ENCODE measurements at places on chromosomes 13 and 19.
A peak's percentile ranks its signal among the peaks of the same experiment; 100 is the strongest.

DNA sequence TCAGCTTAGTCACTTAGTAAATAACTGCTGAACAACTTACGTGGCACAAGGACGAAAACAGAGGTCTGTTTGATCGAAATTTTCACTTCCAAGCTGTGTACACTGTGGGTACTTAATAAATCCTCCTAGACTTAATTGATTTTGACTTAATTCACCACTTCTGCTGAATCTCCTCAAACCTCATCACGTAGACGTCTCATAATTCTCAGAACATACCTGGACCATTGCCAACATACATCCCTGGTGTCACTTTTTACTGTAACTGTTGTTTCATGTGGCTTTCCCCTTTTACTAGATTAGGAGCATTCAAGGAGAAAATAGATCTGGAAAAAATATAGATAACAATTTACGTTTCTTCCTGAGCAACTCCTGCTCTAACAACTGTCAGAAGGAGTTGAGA lies 105.0 kb downstream of the MBNL2 start:
- no peaks in the 10 kb centered on the region for H3K36me3 ChIP-seq
- no peaks in the 10 kb centered on the region for H3K4me1 ChIP-seq
- no peaks in the 10 kb centered on the region for H3K27me3 ChIP-seq
- H3K27ac ChIP-seq = no peak overlapping the region
- no peak overlapping the region for H3K4me3 ChIP-seq

DNA sequence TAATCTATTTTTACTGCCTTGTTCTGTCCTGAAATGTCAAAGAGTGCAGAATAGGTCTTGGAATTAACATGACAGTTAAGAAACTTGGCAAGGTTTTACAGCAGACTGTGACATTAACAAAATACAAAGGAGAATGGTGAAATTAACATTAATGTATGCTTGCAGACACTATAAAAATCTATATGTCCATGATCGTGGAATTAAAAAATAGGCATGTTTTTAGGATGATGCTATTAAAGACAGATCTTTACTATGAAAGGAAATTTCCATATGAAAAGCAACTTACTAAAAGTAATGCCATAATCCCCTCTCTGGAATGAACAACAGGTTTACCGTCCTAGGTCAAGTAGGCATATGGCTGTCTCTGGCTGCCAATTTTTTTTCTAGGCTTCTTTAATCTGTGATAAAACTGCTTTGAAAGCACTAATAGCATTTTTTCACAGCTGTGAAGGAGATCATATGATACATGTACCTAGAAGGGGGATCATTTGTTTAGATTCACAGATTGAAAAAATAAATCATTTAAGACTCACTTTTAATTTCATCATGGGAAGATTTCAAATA lies 291.5 kb downstream of the ZNF536 start:
- no peak overlapping the region for H3K4me3 ChIP-seq
- H3K27me3 ChIP-seq = peaks cover 19% of the 10 kb centered on the region
- H3K36me3 ChIP-seq = no peaks in the 10 kb centered on the region

GRCh38 chr19:1383312-1384084 lies at the start of gene NDUFS7:
TSS of gene NDUFS7 (plus strand) at chr19:1383907. CDS start at chr19:1383927, 20 bp downstream.
- peaks cover 11% of the 10 kb centered on the region for H3K4me1 ChIP-seq
- no peaks in the 10 kb centered on the region for H3K27me3 ChIP-seq
- H3K36me3 ChIP-seq = no peaks in the 10 kb centered on the region
- H3K4me3 ChIP-seq = peak within 1 kb of the TSS; percentile 76

- H3K27ac ChIP-seq = no peak overlapping the region
- H3K4me1 ChIP-seq = no peaks in the 10 kb centered on the region
- H3K27me3 ChIP-seq = no peaks in the 10 kb centered on the region
- no peaks in the 10 kb centered on the region for H3K36me3 ChIP-seq
- H3K4me3 ChIP-seq = no peak overlapping the region
Observed at GRCh38 chr13:90049989-90050671, 1297.4 kb upstream of the MIR17HG start.

DNA sequence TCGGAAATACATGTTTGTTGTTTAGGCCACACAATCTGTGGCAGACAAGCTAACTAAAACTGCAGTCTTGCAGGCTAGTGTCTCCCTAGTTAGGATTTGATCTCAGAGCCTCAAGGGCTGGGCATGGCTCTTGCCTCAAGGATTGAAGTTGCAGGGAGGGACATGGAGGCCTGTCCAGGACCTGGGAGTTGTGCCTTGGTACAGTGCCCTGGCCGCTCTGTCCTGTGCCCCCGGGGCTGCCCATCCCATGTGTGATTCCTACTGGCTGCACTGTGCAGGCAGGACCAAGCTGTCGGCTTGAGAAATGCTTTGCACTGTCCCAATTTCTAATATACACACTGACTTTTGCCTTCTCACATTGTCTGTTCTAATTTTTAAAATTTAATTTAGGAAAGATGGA lies 7.5 kb upstream of the ZNF256 start:
- no peaks in the 10 kb centered on the region for H3K4me1 ChIP-seq
- no peaks in the 10 kb centered on the region for H3K36me3 ChIP-seq
- H3K27ac ChIP-seq = no peak overlapping the region
- H3K4me3 ChIP-seq = no peak overlapping the region

- no peaks in the 10 kb centered on the region for H3K27me3 ChIP-seq
- H3K36me3 ChIP-seq = no peaks in the 10 kb centered on the region
- H3K27ac ChIP-seq = no peak overlapping the region
- no peaks in the 10 kb centered on the region for H3K4me1 ChIP-seq
- H3K4me3 ChIP-seq = no peak overlapping the region
- no peak for DNase-seq
Observed at GRCh38 chr19:21256722-21257121, 72.5 kb downstream of the ZNF708 start.

- H3K4me3 ChIP-seq = no peak overlapping the region
- DNase-seq = no peak
- H3K27ac ChIP-seq = no peak overlapping the region
- peaks cover 3% of the 10 kb centered on the region for H3K27me3 ChIP-seq
- no peaks in the 10 kb centered on the region for H3K4me1 ChIP-seq
Observed at GRCh38 chr19:46299004-46299509, 2.2 kb downstream of the HIF3A start.

GRCh38 chr13:44155422-44156293 lies 218.0 kb upstream of the SERP2 start:
- no peaks in the 10 kb centered on the region for H3K27me3 ChIP-seq
- H3K4me3 ChIP-seq = no peak overlapping the region
- no peak overlapping the region for H3K27ac ChIP-seq
- H3K36me3 ChIP-seq = no peaks in the 10 kb centered on the region
- H3K4me1 ChIP-seq = no peaks in the 10 kb centered on the region

GRCh38 chr13:84479656-84480055 lies 597.4 kb upstream of the SLITRK1 start:
- no peak for DNase-seq
- H3K27ac ChIP-seq = no peak overlapping the region
- no peaks in the 10 kb centered on the region for H3K36me3 ChIP-seq
- H3K4me1 ChIP-seq = no peaks in the 10 kb centered on the region
- H3K4me3 ChIP-seq = no peak overlapping the region
- H3K27me3 ChIP-seq = no peaks in the 10 kb centered on the region

- no peak overlapping the region for H3K4me3 ChIP-seq
- peak overlapping the region; percentile 22 for H3K27ac ChIP-seq
- peak; percentile 61 for DNase-seq
- H3K4me1 ChIP-seq = peaks cover 56% of the 10 kb centered on the region
- H3K36me3 ChIP-seq = no peaks in the 10 kb centered on the region
Observed at GRCh38 chr13:51608857-51609406, 24.7 kb downstream of the WDFY2 start.

DNA sequence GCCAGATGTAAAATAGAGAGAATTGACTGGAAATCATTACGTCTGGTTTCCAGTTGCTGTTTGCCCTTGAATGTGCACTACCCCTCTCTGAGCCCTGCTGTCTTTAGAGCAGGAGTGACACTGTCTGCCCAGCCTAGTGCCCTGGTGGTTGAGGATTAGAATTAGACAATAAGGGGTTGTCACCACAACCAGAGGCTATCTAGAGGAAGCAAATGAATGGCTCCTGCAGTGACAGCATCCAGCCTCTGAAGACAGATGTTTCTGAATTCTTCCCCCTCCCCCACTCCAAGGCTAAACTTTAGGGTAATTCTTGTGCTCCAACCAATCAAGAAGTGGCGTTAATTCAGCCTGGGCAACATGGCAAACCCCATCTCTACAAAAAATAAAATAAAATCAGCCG lies 2.0 kb downstream of the RAB8A start:
- peak overlapping the region; percentile 48 for H3K27ac ChIP-seq
- H3K4me1 ChIP-seq = peaks cover 72% of the 10 kb centered on the region
- peaks cover 4% of the 10 kb centered on the region for H3K36me3 ChIP-seq
- H3K4me3 ChIP-seq = no peak overlapping the region
- no peaks in the 10 kb centered on the region for H3K27me3 ChIP-seq

DNA sequence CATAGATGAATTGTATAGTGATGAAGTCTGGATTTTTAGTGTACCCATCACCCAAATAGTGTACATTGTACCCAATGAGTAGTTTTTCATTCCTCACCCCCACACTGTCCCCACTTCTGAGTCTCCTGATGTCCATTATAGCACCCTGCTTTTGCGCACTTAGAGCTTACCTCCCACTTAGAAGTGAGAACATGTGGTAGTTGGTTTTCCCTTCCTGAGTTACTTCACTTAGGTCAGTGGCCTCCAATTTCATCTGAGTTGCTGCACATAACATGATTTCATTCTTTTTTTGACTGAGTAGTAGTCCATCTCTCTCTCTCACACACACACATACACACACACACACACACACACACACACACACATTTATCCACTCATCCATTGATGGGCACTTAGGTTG lies 43.2 kb upstream of the ALOX5AP start:
- no peak overlapping the region for H3K27ac ChIP-seq

- DNase-seq = peak; percentile 77
- H3K4me3 ChIP-seq = no peak overlapping the region
- no peaks in the 10 kb centered on the region for H3K27me3 ChIP-seq
- no peak overlapping the region for H3K27ac ChIP-seq
- H3K4me1 ChIP-seq = peaks cover 23% of the 10 kb centered on the region
Observed at GRCh38 chr13:30346153-30346788, 38.9 kb upstream of the KATNAL1 start.

DNA sequence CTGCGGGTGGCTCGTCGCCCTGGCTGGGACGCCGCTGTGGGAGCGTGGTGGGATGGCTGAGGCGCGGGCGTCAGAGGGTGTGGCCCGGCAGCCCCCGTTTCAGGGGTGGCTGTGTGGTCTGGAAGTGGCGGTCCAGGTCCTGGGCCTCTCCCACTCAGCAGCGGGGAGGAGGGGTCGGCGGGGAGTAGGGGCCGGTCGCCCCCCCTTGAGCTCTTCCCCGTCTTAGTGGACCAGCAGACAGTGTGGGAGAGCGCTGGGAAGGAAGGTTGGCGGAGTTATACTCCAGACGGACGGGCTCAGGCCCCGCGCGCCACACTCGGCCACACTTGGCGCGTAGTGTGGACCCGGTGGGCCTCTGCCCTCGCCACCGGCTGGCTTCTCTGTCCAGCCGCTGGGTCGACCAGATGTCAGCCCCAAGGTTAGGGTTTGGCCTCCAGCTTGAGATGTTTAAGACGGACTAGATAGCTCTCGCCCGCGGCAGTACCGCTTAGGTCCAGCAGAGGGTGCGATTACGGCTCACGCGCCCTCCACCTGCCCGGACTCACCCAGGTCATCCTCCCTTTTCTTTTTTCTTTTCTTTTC lies 21.7 kb upstream of the ZNF429 start:
- no peak overlapping the region for H3K4me3 ChIP-seq
- no peaks in the 10 kb centered on the region for H3K36me3 ChIP-seq

DNA sequence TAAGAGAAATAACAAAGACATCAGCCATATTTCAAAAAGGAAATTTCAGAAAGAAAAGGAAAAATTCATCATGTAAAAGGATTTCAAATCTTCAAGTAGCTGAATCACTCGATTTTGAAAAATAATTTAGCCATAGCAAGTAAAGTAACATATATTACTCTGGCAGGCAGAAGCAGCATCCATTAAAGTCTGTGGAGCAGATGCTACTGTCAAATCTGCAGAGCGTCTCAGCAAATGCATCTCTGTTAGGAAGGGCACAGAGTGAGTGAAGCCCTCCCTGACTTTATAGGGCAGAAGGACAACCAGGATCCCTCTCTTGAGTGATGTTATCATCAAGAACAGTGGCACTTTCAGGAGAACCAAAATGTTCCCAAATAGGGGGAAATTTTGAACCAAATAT lies 445.5 kb downstream of the EFNB2 start:
- no peaks in the 10 kb centered on the region for H3K36me3 ChIP-seq
- H3K27ac ChIP-seq = no peak overlapping the region
- no peak for DNase-seq
- no peak overlapping the region for H3K4me3 ChIP-seq
- H3K27me3 ChIP-seq = no peaks in the 10 kb centered on the region
- no peaks in the 10 kb centered on the region for H3K4me1 ChIP-seq

DNA sequence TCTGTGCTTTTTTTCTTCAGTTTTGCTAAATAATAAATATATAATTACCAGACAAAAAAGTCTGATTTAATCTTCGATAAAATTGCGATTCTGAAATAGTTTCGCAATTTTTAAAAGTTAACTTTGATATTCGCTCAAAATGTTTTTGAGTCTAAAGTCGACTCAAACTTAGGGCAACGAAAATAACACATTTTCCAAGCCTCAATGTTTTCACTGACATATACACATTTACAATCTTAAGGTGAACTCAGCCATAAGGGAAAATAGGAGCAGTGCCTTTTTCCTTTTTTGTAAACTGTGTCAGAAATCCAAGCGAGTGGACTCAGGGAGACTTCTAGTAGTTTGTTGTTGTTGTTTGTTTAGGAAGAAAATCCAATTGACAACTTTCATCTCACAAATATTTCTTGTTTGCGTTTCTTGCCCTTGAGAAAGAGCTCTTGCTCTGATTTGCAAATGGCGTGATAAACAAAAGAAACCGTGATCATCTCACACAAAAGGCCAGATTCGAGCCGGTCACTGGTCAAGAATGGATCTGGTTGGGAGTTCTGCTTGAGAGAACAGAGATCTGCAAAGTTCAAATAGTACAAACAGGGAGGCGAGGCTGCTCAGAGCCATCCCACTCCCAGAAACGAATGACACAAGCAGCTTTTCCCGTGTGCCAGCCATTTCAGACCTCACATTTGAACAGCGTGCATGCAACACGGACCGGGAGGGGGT lies 2.1 kb downstream of the SOX21 start:
- H3K4me3 ChIP-seq = no peak overlapping the region
- no peaks in the 10 kb centered on the region for H3K36me3 ChIP-seq
- no peaks in the 10 kb centered on the region for H3K27me3 ChIP-seq
- DNase-seq = peak; percentile 17
- H3K4me1 ChIP-seq = peaks cover 19% of the 10 kb centered on the region

- no peaks in the 10 kb centered on the region for H3K27me3 ChIP-seq
- H3K4me3 ChIP-seq = no peak overlapping the region
- no peak overlapping the region for H3K27ac ChIP-seq
- peaks cover 49% of the 10 kb centered on the region for H3K4me1 ChIP-seq
Observed at GRCh38 chr19:14672188-14672872, 2.3 kb downstream of the ADGRE3 start.

DNA sequence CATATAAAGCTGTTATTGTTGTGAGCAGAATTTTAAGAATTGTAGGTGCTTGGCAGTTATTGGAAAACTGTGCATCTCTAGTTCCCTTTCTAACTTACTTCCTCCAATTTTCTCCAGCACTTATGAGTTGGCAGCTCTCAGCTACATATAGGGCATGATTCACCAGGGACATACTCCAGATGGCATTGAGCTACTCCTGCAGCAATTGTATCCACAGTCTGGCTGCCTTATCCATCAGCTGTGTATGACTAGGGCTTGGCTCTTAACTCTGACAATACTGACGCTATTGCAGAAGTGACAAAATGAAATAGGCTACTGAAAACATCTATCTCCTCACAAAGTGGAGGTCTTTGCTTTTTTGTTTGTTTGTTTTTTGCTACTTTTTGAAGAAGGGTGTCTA lies 276.7 kb downstream of the POU4F1 start:
- DNase-seq = no peak
- no peak overlapping the region for H3K27ac ChIP-seq
- no peaks in the 10 kb centered on the region for H3K4me1 ChIP-seq
- no peak overlapping the region for H3K4me3 ChIP-seq

- H3K4me1 ChIP-seq = peaks cover 26% of the 10 kb centered on the region
- peak; percentile 34 for DNase-seq
- no peak overlapping the region for H3K4me3 ChIP-seq
- no peak overlapping the region for H3K27ac ChIP-seq
Observed at GRCh38 chr19:48613024-48613851, 1.6 kb downstream of the FAM83E start.
